Activated T-helper 9 cell treated with anti-CD3 and anti-CD28 coated beads, Interleukin-2, amount 50 U/mL, for 16 hours (primary cell): ENCODE measurements at places on chromosomes 3 and 15.

- DNase-seq, result no peak
These were observed 395.9 kb upstream of the ZNF717 start for GRCh38 chr3:76181213-76181612.

- no peak for DNase-seq
These were observed 26.4 kb downstream of the TOMM70 start for GRCh38 chr3:100374521-100374920.

- DNase-seq, result no peak
These were observed 214.8 kb upstream of the CTDSPL start for GRCh38 chr3:37646865-37647264.

GRCh38 chr3:141875893-141876380 lies 506 bp upstream of the ATP1B3 start:
- DNase-seq, result no peak

DNA sequence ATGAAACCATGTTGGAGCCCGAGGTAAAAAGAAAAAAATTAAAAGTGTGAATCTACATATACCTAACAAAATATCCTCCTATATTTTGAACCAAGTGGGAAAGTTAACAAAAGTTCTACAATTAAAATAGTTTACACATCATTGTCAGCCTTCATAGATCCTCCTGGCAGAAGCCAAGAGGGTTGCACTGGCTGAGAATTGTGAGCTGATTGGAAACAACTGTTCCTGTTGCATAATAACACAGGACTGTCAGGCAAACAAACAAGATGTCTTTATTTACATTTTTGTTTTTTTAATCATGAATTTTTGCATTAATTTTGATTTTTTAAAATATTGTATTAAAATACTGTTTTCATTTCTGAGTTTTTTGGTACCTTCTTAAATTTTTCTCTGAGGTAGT lies 215.2 kb upstream of the MME start:
- DNase-seq, result no peak

- no peak for DNase-seq
These were observed 894.9 kb downstream of the DIPK2A start for GRCh38 chr3:144866476-144866875.

GRCh38 chr3:44762170-44762677 lies 630 bp downstream of the KIF15 start:
- no peak for DNase-seq

- DNase-seq, result no peak
These were observed 3.6 kb downstream of the RNF168 start for GRCh38 chr3:196499807-196500524.

DNA sequence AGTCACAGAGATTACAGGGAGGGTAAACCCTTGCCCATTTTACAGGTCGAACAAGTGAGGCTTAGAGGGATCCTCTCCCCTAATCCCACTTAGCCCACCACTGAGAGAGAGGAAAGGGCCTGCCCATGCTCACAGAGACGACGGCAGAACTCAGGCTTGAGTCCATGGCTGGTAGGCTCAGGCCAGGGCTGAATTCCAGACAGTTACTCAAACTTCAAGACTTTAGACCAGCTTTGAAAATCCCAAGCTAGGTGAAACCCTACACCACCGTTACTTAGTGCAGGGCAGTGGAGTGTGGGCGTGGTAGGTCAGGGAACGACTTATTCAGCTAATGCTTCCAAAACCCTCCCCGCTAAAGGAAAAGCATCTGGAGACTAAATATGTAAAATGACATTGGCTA lies 16.4 kb downstream of the GRIP2 start:
- DNase-seq, result no peak

GRCh38 chr15:89410039-89410435 lies 75.4 kb upstream of the POLG start:
- no peak for DNase-seq

DNA sequence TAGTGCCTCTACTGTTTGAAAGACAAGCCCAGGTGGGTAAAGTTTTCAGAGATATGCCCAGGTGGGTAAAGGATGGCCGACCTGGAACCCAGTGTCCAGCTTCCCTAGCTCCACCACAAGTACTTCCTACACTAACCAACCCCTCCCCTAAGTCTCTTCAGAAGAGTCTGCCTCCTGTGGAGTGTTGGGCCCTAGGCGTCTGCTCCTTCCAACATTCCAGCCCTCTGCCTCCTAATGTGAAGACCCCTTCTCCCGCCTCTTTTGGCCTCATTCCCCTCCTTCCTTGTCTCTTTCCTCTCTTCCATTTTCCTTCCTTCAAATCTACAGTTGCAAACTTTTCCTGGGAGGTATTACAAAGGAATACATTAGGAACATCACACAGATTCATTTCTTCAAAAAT lies 38.6 kb downstream of the CNTN3 start:
- no peak for DNase-seq

- no peak for DNase-seq
These were observed 214.3 kb downstream of the MCTP2 start for GRCh38 chr15:94445566-94446160.

GRCh38 chr15:48693484-48693883 lies 48.0 kb upstream of the FBN1 start:
- no peak for DNase-seq

GRCh38 chr15:45640616-45641015 lies 5.8 kb downstream of the SQOR start:
- no peak for DNase-seq

GRCh38 chr3:66399529-66400232 lies 101.1 kb downstream of the LRIG1 start:
- DNase-seq, result no peak

DNA sequence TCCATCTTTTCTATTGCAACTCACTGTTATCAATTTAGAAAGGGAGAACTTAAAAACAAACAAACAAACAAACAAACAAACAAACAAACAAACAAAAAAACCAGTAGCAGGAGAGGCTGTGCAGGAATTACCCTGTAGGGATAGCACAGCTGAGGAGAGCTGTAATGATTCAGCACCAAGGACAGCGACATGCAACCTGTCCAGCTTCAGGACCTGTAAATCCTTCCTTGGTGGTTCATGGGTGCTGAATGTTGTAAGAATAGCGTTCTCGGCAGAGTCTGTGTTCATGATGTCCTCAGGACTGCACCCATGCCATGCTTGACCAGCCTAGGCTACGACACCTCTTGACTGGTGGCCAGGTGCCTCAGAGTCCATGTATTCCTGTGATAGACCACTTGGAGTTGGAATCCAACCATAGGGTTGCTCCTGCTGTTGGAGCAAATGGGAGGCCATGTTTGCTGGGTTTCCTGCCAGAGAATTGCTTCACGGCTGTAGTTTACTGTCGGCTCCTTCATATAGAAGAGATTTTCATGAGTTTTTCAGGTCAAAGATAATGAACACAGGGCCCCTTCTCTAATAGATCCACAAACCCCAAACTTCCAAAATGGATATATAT lies 65.9 kb downstream of the CACNA2D3 start:
- DNase-seq, result no peak

- no peak for DNase-seq
These were observed 590 bp upstream of the BOC start for GRCh38 chr3:113210604-113211329.

DNA sequence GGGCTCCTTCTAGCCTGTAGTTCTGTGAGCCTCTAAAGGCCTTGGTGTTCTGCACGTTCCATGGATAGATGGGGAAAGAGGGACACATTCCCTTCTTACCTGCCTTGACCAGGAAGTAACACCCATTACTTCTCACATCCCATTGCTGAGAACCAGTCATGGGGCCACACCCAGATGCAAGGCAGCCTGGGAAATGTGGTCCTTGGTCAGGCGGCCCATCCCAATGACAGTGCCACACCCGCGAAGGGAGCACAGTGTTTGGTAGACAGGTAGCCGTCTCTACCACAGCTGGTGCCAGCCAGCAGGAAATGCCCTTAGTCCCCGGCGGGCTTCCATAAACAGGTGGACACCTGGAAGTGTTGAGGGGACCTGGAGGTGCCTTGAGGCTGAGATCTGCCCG lies 23.2 kb upstream of the LCTL start:
- no peak for DNase-seq

DNA sequence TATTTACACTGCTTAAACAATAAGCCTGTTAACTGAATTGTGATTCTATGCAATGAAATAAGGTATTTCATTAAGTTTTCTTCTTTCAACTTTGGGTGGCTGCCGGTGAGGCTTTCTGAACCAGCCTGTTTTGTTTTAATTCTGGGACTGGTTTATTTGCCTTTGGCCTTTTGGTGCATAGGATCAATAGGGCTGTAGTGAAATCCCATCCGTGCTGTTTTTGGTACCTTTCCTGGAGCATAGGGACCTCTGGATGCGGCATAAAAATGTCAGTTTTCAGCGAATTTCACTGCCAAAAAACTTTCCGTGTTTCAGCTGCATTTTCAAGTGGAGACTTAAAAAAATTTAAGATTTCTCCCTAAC lies 514 bp downstream of the PLS1 start:
- no peak for DNase-seq

- no peak for DNase-seq
These were observed 83.5 kb downstream of the AQP9 start for GRCh38 chr15:58221591-58222241.

DNA sequence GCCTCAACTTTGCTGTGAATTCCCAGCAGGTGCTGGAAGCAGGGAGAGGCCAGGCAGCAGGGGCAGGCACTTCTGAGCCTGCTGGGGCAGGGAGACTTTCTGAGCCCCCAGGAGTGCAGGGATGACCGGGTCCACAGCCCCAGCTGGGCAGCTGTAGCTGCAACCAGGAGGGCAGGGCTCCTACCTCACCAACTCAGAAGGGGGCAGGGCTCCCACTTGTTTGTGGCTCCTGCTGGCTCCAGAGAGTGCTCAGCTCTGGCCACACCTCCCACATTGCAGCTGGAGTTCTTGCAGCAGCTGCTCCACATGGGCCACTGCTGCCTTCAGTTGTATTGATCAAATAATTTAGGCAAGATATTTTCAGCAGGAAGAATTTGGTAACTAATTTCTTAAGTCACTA lies 812.3 kb downstream of the NSUN3 start:
- no peak for DNase-seq

GRCh38 chr3:112779558-112780480 lies 66.8 kb downstream of the CD200R1L start:
- no peak for DNase-seq

- no peak for DNase-seq
These were observed 38.0 kb downstream of the FEM1B start for GRCh38 chr15:68315495-68316031.

DNA sequence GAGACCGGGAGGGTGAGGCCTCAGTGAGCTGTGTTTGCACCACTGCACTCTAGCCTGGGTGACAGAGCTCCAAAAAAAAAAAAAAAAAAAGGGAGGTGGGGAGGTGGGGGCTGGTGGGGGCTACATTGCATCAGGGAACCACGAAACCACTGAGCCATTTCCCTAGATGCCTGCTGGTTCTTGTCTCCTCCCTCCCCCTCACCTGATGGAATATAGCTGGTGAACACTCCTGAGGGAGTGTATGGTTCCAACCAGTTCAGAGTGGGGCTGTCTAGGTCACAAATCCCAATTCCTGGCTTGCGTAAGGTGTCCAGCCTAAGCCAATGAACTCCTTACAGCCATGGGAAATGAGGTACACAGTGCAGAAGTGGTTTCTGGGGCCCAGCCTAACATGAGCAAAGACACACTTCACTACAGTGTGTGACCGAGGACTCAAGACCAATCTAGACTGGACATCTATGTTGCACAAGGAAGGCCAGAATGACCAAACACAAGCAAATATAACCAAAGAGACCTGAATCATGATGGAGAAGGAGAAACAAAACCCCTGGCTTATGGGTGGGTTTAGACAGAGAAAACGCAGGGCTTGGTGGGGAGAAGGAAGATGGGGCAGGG lies 39.1 kb upstream of the OSBPL11 start:
- DNase-seq, result no peak
